Ammon's horn (tissue), 1 donor: ENCODE measurements at places on chromosomes 4 and X.

DNA sequence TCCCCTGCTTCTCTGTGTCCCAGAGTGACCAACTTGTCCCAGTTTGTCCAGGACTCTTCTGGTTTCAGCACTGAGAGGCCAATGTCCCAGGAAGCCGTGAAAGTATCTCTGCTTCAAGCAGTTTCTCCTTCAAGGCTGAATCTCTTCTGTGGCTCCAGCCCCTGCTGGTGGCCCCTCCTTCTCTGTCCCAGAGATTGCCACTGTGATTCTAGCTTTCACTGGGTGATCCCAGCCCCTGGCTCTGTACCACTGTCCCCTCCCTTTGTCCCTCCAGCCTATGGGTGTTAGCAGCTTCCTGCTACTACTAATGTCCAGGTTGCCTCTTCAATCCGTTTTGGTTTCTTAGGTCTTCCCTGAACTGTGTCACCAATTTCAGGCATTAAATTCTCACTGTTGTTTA is 70.5 kb downstream of the SOX3 start:
- no peak for DNase-seq

DNA sequence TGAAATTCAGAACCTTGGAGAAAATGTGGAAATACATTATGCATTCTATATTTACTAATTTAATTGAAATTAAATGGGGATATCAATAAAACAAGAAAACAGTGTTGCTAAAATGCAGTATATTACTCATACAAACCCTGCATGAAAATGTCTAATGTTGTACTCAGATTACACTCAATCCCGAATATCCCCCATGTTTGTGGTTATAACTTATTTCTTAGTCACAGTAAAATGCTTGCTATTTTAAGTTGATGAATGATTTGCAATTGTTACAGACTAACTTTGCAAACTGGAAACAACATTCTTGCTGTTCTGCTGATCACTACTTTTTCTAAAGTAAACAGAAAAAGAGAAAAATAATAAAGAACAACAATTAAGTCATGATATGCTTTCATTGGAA is 33.1 kb upstream of the ANXA10 start:
- no peak for DNase-seq

DNA sequence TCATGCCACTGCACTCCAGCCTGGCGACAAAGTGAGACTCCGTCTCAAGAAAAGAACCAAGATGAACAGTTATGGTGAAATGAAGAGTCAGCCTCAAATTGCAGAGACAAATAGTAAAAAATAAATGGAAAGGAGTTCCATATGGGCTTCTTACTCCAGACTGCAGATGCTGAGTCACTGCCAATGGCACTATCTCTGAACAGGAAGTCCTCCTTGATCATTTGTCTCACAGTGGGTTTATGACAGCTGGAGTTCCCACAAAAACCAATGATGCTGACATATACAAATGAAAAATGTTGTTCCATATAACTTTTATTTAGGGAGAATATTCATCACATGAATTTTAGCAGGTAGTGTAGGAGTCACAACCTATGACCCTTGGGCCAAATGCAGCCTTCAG is 631.6 kb downstream of the PCDH18 start:
- no peak for DNase-seq

- no peak for DNase-seq
Observed at GRCh38 chr4:119897260-119897659, 169.4 kb downstream of the MAD2L1 start.

DNA sequence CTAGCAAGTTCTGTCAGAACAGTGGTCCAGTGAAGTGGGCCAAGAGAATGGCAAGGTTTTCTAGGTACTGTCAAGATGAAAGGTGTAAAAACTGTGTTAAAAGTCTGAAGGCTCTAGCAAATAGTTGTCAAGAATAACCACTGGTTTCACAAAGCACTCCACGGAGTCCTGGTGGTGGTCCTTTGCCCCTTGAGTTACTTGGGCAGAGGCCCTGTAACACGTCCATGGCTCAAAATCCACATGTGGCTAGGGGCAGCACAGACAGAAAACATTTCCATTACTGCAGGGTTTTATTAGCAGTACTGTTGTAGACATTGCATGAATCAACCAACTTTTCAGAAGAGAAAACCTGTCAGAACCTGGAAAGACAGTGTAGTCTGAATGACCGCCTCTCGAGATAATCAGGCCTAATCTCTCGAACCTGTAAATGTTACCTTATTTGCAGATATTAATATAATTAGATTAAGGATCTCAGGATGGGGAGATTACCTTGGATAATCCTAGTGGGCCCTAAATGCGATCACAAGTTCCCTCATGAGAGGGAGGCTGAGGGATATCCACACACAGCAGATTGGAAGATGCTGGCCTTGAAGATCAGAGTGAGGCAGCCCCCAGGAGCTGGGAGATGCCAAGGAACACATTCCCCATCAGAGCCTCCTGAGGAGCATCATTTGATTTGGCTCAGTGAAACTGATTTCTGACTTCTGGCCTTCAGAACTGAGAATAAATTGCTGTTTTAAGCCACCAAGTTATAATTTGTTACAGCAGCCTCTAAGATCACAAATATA is 34.7 kb downstream of the ERVMER34-1 start:
- no peak for DNase-seq

GRCh38 chrX:22585831-22586230 is 313.1 kb downstream of the CBLL2 start:
- DNase-seq, result no peak

GRCh38 chr4:30538794-30539193 is 181.4 kb upstream of the PCDH7 start:
- no peak for DNase-seq
